D341Med (cell line): ENCODE measurements at places on chromosomes 11 and 22.
A peak's percentile ranks its signal among the peaks of the same experiment; 100 is the strongest.

DNA sequence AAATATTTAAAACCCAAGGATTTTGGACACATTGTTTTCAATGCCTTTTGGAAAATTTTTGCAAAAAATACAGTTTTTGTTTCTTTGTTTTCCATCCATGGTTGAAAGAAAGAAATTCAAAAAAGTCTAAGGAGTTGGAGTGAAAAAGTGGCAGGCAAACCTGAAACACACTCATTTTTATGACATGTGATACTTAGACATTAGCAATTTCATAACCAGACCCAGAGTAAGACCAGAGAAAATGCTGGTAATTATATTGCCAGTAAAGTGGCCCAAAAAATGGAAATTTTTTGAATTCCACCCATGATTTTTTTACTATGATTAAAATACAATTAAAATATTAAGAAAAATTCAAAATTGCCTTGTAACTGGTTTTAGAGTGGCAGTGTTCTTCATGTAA lies 128.2 kb downstream of the SLC17A6 start:
- no peak for DNase-seq

DNA sequence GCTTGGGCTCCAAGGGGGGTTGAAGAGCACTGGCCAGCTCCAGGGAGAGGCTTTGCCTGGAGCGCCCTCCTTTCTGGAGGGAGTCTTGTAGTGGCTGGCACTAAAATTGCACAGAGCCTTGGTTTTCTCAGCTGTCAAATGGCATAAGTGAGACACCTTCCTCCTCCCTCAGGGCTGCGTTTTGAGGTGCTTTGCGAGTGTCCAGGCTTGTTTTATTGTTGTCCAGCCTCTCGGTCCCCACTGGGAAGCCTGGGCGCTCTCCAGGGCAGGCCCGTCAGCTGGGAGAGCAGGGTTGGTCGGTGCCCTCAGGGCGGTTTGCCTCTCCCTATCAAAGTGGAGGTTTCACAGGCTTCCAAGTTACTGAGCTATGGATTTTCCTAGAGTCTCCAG lies 149.3 kb upstream of the B3GAT1 start:
- DNase-seq, result peak; percentile 20

GRCh38 chr11:6693342-6694228 lies 10.4 kb upstream of the MRPL17 start:
- DNase-seq, result no peak

DNA sequence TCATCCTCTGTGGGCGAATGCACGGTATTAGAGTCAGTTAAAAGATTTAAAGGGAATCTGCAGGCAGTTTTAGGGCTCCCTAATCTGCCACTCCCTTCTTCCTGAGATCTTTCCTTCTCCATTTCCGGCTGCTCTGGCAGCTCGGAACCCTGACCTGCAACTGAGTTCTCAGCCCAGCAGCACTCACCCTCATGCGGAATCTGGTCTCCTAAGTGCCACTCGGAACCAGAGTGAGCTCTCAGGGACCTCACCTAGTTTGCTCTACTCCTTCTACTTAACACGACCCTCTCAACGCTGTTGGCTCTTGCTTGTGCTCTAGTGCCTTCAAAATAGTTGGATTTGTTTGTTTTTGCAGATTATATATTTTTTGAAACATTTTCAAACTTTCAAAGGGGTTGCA lies 19.3 kb upstream of the IL10RA start:
- no peak for DNase-seq

- no peak for DNase-seq
Measured at GRCh38 chr11:468493-468892, 18.4 kb downstream of the PTDSS2 start.

DNA sequence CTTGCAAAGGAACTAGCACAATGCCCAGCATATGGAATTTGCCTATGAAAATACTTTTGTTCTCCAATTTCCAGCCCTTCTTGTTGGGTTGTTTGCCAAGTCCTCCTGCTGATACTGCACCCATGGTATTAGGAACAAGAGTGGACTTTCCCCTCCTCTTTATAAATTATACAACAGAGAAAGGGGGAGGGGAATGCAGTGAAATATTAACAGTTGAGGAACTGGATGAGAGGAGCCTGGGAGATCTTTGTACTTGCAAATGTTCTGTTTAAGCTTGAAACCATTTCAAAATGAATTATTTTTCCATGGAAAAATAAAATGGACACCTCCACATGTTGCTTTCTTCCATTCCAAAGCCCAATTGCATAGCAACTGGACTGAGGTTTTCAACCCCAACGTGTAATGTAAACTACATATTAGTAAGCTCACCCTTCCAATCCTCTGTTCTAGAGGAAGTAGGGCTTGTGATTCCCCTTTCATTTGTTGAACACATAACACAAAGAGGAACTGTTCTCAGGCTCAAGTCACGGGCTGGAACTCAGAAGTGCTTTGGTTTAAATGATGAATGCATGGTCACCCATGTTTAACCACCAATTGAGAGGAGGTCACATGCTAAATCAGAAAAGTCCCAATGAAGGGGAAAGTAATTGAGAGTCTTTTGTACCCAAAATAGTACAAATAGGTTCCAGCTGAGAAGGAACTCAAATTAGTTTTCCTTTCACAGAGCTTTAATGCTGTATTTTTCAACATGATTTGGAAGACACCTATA lies 66.2 kb upstream of the ZC3H12C start:
- DNase-seq, result no peak
